ENCODE measurements at places on chromosomes 11 and 22.

GRCh38 chr11:19867064-19867463 is 154.4 kb downstream of the NAV2 start:
- DNase-seq, result no peak

DNA sequence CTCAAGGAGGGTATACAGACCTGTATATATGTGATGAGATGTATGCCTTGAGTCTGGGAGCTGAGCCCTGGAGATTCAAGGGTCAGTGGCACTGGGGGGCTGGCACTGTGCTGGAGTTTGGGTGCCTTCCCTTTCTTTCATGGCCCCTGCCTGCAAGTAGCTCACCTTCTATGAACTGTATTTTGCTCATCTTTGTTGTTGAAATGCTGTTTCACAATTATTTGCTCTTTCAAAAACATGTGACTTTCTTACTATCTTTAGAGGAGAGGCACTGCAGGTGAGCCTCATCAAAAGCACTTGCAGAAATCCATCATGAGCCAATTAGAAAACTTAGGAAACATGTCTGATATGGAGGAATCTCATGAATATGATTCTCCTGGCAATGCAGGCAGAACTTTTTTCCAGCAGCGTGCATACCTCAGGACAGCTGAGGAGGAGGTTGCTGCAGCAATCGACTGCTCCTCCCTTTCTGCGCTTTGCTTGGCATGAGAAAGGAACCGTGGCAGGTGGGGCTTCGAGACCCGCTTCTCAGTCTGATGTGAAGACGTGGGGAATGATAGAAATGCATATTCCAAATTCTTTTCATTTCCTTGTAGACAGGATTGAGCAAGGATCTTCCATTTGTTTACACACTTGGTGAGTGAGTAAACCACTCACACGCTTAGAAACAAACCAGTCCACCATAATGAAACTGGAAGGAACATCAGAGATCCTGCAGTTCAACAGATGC is 178.4 kb upstream of the E2F8 start:
- DNase-seq, result no peak

DNA sequence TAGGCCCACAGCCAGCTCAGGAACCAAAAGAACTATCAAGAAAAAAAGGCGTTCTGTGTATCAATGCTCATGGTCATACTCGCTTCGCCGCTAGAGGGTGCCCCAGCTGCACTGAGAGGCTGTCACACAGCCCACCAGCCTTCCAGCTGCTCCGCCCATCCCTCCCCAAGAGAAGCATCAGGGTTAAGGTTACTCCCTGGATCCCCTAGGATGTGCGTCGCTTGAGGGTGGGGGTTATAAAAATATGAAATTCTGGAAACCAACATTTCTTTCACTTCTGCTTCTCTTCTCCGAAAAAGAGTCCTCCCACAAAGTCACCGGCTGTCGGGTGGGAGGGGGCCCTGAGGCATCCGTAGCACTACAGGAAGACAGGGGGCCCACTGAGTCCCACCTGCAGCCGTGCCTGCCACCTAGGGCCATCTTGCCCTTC is 1.7 kb downstream of the CBX6 start:
- DNase-seq, result peak; percentile 65

GRCh38 chr22:17627961-17628405 is 566 bp downstream of the ATP6V1E1 start:
- no peak for DNase-seq

DNA sequence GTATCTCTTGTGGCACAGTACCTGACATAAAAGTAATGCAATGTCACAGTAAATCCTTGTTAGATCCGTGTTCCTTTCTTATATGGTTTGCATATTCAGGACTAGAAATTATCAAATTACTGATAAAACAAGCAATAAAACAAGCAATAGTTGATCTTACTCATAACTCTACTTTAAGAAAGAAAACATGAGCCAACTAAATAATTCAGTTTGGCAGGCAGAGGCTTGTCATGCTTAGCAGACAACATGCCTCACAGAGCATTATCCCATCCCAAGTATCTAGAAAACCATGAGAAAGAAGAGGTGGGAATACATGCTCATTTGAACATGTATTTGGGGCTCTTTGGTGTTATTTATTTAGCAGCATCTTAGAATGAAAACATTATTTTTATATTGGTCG is 241.9 kb downstream of the SOX6 start:
- DNase-seq, result no peak

- no peak for DNase-seq
Measured at GRCh38 chr22:46802608-46803027, 40.2 kb downstream of the TBC1D22A start.

DNA sequence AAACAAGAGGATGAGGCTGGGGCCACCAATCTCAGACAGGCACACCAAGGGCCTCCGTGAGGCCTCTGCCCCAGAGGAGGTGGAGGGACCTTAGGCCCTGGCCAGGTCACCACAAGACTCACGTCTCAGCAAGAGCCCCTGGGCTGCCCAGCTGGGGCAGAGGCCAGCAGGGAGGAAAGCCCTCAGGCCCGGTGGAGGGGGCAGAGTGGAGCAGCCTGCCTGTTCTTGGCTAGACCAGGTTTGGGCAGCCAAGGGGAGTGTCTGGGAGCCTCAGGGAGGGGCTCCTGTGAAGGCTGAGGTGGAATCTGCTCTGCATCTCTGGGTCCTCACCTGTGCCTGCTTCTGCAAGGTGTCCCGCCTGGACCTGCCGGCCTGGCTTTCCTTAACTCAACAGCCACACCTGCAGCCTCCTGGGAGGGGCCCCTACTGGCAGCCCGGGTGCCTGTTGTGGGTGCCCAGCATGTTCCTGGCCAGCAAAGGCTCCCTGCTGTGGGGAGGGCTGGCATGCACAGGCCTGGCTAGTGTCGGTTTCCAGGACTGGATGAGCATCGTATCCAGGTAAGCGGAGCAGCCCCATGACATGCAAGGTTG is 11.9 kb downstream of the TTLL12 start:
- DNase-seq, result no peak

GRCh38 chr11:134158023-134158422 is 65.7 kb downstream of the NCAPD3 start:
- no peak for DNase-seq

- DNase-seq, result no peak
Measured at GRCh38 chr11:64864473-64865285, 13.7 kb downstream of the EHD1 start.

DNA sequence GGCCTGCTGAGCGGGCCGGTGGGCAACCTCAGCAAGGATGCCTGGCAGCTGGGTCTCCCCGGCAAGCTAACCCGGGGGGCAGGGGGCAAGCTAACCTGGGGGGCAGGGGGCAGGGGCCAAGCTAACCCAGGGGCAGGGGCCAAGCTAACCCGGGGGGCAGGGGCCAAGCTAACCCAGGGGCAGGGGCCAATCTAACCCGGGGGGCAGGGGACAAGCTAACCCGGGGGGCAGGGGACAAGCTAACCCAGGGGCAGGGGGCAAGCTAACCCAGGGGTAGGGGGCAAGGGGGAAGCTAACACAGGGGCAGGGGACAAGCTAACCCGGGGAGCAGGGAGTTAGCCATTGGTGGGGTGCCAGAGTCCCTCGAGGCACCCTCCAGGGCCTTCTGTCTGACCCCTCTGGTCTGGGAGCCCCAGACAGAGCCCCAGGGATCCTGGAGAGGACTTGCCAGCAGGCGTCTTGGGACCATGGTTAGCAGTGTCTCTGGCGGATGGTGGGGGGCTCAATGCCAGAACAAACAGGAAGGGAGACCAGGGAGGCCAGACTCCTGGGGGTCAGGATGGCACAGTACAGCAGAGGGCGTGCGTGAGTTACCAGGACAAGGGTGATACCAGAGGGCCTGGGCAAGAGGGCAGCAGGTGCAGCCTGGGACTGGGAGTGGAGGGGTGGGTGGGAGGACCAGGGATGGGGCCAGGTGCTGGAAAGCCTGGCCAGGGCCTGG is 16.1 kb downstream of the IGF2 start:
- no peak for DNase-seq

GRCh38 chr11:121338536-121338935 is 46.0 kb downstream of the SC5D start:
- no peak for DNase-seq
